ENCODE measurements at places on chromosomes 7 and 10. TPM values are rescaled to one million over a fixed set of nuclear protein-coding genes. Genes with fewer than 3 reads are reported as not detected.

GRCh38 chr7:103951311-103951710 lies 38.1 kb downstream of the RELN start:
- DNase-seq = peak; percentile 72

DNA sequence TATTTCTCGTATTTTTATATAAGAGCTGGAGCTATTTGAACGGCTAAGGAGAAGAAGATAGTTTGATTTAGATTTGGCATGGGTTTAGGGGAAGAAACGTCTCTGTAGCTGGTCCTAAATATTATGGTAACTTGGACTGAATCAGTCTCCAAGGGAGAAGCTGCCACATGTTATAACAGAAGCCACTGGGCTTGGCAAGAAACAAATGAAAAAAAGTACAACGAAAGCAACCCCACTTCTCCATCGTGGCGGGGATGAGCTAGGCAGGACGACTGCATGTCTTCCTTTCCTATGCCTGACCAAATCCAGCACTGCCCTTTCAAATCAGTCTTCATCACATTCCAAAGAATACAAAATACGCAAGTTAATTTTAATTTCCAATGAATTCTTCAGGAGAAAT lies 196.7 kb upstream of the KLF14 start:
- no peak for DNase-seq

DNA sequence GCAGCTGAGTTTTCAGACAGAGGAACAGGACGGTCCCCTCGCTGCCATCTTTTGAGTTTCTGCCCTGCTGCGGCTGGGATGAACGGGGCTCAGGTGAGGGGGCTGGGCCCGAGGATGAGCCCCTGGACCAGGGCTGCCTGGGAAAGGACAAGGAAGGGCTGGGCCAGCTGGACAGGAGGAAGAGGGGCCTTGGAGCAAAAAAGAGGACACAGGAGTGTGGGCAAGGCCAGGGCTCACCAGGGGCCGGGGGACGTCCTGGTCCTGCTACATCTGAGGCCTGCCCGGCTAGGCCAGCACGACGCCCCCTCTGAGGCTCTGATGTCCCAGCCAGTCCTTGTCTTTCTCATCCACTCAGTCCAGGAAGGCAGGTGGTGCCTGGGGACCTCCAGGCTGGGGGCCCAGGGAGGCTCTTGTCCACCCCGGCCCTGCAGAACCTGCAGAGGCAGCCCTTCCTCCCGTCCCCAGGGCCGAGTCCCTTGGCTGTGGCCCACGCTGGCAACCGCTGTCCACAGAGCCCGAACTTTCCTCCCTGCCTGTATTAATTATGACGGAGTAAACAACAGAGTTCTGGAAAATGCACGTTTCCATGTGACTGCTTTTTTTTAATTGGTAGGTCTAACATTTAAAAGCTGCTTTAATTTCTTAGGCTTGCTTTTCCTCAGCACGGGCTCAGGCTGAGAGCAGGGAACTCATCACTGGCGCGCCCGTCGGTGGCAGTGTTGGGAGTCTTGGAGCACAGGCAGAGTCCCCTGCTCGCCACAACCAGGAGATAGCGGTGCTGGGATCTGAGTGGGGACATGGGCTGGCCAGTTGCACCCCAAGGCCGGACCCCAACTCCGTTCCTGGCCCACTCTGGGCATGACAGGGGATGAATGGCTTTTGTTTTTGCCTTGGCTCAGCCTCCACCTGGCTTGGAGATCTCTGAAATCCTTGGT lies 187.7 kb downstream of the ELFN1 start:
- no peak for DNase-seq

DNA sequence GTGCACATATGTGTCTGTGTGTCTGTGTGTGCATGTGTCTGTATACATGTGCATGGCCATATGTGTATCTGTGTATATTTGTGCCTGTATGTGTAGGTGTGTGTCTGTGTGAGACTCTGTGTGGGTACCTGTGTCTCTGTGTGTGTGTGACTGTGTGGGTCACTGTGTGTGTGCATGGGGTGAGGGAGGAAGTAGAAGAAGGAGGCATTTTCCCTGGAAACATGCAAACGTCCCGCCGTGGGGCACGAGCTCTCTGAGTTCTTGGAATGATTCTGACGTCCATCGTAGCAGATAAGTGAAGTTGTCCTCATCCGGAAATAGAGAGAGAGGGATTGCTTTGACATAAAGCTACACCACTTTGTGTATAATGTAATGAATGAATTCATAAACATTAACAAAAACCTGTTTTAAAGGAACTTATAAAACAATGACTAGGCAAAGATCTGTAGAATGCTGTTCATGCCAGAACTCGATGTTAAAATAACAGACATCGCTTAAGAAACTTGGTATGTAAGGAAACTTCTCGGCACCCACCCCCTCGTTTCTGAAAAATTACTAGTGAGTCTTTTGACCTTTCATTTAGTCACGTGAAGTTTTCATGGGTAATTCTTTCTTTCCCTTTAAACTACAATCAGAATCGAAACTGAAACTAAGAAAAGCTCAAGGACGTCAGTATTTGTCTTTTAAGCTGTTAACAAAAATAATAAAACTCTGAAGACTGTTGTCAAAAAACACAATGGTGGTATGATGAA lies 43.6 kb upstream of the KLF6 start:
- peak; percentile 39 for DNase-seq

- DNase-seq = no peak
Observed at GRCh38 chr10:119502618-119503155, 39.8 kb downstream of the RGS10 start.

- DNase-seq = peak; percentile 18
Observed at GRCh38 chr7:10106609-10107008, 867.1 kb upstream of the PHF14 start.

GRCh38 chr10:53003094-53003493 lies 230.5 kb upstream of the MBL2 start:
- no peak for DNase-seq

GRCh38 chr7:115217373-115217772 lies 295.5 kb downstream of the MDFIC start:
- DNase-seq = no peak

GRCh38 chr10:52900593-52900992 lies 128.0 kb upstream of the MBL2 start:
- DNase-seq = no peak

- DNase-seq = no peak
Observed at GRCh38 chr7:8058322-8058721, 89.7 kb downstream of the GLCCI1 start.

DNA sequence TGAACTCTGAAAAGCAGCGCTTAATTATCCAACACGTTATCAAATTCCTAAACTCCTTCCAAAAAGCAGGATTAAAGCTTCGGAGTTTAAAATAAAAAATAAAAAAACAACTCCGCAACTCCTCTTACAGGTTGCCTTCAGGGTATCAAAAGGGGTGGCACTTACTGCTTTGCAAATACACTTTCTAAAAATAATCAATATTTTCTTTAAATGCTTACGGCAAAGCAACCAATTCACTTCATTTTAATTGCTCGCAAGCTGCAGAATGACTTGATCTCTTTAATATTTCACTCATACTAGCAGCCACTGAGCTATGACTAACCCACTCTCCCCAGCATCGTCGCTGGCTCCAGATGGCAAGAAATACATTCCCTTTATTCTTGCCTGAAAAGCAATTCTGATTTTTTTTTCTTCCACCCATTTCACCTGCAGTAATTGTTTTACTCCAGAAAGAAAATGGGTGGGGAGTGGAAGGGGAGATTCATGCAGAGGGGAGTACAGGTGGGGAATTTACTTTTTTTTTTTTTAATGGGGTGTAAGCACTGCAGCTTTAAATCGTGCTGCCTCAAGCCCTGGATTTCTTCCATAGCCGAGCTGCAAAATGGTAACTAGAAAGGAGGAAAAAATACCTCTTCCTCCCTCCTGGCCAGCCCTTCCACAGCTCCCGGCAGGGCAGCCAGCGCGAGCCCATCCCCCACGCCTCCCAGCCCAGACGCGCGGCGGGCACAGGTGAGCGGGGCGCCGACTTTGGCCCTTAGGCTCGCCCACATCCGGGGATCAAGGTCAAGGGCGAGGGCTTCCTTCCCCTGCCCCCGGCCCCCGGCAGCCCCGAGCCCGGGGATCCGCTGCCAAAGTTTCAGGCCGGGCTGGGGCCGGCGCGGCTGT lies 54.2 kb upstream of the FHIP2A start:
- DNase-seq = peak; percentile 23

- DNase-seq = peak; percentile 52
Observed at GRCh38 chr7:47580811-47581331, 1.0 kb downstream of the TNS3 start.

GRCh38 chr10:108515821-108516220 lies 1351.3 kb upstream of the SORCS1 start:
- no peak for DNase-seq

- no peak for DNase-seq
Observed at GRCh38 chr10:24382979-24383663, 174.2 kb downstream of the KIAA1217 start.

GRCh38 chr7:84025332-84025927 lies 169.2 kb downstream of the SEMA3A start:
- peak; percentile 99 for DNase-seq

DNA sequence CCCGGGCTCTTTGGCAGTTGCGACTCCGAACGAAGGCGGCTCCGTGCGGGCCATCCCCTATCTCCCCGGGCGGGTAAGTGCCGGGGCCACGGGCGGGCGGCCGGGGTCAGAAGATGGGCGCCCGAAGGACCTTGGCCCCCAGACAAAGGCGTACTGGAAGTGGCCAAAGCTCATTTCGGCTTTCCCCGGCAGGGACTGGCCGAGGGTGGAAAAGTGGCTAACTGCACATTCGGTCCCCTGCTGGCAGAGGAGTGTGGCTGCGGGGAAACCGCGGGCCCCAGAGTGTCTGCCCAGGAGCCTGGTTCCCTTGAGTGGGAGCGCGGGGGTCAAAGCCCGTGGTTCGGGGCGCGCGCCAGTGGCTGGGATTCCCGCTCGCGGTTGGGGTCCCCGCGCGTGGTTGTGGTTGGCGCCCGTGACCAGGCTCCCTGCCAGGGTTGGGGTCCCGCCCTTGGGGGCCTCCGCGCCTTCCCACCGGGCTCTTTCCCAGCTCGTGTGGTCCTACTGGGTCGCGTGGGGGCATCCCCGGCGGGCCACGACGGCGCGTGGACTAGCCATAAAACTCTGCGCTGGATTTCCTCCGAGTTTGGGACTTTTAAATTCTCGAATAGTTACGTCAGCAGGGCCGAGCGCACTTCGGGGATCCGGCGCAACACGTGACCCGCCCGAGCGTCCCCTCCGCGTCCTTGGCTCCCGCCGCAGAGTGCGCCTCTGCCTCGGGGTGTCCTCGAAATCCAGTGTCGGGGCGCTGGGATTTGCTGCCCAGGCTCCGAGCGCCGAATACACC lies 124.4 kb downstream of the TACC2 start:
- peak; percentile 65 for DNase-seq

DNA sequence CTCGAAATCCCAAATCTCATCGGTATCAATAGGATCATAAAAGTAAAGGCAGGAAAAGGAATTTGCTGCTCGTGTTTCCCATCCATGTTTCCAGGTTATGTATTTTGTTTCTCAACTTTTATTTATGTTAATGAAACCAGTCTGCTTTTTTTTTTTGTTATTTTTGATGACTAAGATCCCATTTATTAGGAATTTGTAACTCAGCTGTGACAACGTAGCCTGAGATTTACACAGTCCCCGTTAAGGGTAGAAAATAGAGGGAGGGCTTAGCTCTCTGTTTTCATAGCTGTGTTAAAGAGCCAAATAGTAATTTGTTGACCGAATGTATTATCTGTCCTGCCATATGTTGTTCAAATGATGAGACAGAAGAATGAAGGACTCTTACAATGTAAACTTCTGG lies 164.0 kb downstream of the MGMT start:
- peak; percentile 45 for DNase-seq

GRCh38 chr10:91700788-91701444 lies 68.0 kb upstream of the PPP1R3C start:
- no peak for DNase-seq

- peak; percentile 50 for DNase-seq
Observed at GRCh38 chr10:101602761-101603398, 14.8 kb downstream of the DPCD start.

- DNase-seq = no peak
Observed at GRCh38 chr7:130701650-130702049, 15.3 kb upstream of the TSGA13 start.

GRCh38 chr7:48209004-48209600 lies 37.8 kb downstream of the ABCA13 start:
- no peak for DNase-seq

DNA sequence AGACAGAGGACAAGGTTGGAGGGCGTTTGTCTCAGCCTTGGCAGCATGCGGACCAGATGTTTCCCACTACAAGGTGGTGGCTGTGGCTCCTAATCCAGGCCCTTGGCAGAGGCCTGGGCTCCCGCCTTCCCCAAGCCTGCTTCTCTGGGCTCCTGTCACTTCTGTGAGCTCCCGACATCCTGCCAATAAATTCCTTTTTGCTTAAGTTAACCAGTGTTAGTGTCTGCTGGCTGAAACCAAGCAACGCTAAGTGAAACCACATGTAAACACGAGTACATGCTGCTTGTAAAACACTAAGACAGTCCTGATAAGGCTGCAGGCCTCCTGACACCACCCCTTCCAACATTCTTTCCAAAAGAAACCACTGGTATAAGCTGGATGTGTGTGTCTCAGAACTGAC lies 263.6 kb upstream of the ZMIZ1 start:
- peak; percentile 11 for DNase-seq

DNA sequence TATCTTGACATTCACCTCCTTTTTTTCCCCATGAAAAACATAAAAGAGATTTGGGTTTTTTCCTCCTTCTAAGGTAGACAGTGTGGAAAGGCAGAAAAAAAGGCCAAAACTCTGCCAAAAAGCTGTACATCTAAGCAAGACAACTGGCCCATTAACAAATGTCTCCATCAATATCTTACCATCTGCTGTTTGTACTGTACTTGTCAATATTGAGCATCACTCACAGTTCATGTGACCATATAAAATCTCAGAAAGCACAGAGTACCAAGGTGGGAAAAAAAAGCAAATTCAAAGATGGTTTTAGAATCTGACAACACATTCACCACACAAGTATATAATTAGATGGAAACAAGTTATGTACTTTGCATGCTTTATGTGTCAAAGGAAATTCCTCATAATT lies 52.6 kb downstream of the CACNA2D1 start:
- DNase-seq = no peak

DNA sequence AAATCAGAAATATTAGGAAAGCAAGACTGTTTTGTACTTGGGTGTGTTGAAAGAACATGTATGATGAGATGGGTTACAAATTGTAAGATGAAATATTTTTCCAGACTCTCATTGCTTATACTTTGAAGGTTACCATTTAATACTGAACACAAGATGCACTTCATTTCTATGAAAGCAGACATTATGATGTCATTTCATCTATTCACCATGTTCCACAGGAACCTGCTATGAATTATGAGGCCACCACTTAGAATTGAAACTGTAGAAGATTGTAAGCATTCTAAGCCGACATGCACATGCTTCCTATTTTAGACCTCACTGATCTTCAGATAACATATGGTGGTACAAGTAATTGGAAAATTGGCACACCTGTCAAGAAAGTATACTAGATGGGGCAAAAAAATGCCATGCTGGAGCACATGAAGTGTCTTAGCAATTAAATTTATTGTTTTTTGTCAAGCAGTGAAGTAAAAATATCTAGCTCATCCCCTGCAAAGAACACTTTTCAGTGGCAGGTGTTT lies 195.0 kb downstream of the PHF14 start:
- no peak for DNase-seq

- no peak for DNase-seq
Observed at GRCh38 chr7:153628406-153628805, 423.8 kb upstream of the DPP6 start.

FAM25A gene
- total RNA-seq = not detected

SFTPA1 gene
- total RNA-seq = not detected

KLF14 gene
- not detected for total RNA-seq

ASZ1 gene
- total RNA-seq = not detected

ZNF117 gene
- 0.81 TPM for total RNA-seq

PLPP4 gene
- total RNA-seq = 6.8 TPM

FBXO24 gene
- 0.71 TPM for total RNA-seq

GIMAP8 gene
- total RNA-seq = not detected

H2AZ2 gene
- 468 TPM for total RNA-seq

PLCE1 gene
- total RNA-seq = 0.70 TPM

CPA4 gene
- total RNA-seq = 11.6 TPM

GRID2IP gene
- not detected for total RNA-seq

All from Caki2 (cell line).